ENCODE measurements at places on chromosomes 12 and 14.

DNA sequence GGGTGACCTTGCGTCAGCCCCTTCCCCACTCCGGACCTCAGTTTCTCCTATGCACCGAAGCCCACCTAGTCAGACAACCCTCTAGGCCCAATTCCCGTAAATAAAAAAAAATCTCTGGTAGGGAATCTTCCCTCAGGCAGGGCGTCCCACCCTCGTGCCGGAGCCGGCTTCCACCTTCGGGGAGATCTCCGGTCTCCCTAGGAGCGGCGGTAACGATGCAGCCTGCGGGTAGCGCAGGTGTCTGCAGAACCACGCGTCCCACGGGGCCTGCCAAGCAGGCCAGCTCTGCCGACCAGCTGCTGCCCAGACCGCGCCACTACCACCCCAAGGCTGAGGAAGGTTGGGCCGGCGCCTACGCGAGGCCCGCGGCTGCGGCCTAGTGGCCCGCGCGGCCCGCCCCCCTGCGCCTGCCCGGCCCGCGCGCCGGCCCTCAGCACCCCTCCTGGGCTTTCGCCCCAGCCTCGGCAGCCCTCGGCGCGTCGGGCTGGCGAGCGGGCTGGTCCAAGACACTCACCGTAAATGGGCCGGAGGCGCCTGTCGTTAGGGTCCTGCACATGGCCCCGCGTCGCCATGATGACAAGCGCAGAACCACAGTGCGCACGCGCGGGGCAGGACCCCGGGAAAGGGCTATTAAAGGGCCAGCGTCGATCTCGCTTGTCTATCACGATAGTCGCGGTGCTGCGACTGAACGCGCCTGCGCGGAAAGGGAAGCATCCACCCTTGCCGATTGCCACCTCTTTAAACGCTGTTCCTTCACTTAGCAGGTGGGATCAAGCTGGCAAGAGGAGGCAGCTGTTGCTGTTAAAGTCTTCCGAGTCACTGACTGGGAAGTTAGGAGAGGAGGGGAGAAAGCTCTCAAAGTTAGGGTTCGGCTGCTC, at the start of gene NAA25:
Gene NAA25, minus strand, starts transcription at position 582 of the 878 bp plus-strand sequence. Its CDS starts 10 bp downstream, at position 572.
- peak; percentile 88 for DNase-seq

DNA sequence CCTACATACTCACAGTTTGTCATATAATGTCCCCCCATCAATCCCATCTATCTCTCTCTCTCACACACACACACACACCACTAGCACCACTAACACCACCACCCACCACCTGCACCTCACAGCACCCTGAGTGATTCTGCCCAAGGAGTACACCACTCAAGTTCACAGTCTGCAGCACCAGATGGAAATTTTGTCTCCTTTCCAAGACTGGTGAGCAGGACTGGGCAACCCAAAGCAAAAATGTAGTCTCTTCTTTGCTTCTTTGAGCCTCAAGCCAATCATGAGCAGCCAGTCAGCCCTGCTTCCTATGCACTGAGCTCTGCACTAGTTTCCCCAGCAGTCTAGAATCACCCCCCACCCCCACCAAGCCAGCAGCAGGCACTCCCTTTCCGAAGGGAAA, 15.0 kb upstream of the ARMH4 start:
- no peak for DNase-seq

- DNase-seq = no peak
These were observed 56.3 kb downstream of the TMEM121 start for GRCh38 chr14:105582639-105583038.

- peak; percentile 62 for DNase-seq
These were observed 114.6 kb downstream of the PPFIA2 start for GRCh38 chr12:81644503-81644902.

DNA sequence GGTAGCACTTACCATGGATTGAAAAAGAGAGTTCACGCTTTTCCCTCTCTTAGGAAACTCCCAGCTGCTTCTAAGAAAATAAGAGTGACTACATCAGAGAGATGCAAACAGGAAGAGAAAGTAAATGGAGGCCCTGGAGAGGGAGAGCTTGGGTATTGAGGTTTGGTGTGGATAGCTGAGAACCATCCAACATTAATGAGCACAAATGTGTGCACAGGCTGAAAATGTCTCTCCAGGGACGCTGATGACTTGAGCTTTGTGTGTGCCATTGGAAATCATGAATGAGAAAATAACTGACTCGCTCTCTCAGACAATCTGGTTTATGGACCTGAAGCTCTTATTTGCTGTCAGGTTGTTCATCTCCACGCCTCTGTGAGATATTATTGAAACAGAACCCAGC, 318.8 kb downstream of the NRXN3 start:
- DNase-seq = no peak

DNA sequence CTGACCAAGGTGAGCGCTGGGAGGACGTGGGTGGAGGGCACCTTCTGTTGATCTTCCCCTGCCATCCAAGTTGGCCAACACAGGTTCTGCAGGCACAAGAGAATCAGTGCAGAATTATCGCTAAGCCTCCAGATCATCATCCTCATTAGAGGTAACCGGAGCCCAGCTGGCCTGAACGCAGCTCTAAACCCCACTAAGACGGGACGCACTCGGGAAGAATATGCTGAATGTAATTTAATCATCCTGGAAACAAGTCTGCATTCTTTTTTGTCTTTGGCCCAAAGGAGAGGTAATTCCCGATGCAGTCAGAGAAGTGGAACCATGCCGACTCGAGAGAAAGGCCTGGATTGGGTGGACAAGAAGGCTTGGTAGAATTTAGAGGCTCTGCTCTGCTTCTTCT, 111.0 kb upstream of the GSC start:
- DNase-seq = no peak

DNA sequence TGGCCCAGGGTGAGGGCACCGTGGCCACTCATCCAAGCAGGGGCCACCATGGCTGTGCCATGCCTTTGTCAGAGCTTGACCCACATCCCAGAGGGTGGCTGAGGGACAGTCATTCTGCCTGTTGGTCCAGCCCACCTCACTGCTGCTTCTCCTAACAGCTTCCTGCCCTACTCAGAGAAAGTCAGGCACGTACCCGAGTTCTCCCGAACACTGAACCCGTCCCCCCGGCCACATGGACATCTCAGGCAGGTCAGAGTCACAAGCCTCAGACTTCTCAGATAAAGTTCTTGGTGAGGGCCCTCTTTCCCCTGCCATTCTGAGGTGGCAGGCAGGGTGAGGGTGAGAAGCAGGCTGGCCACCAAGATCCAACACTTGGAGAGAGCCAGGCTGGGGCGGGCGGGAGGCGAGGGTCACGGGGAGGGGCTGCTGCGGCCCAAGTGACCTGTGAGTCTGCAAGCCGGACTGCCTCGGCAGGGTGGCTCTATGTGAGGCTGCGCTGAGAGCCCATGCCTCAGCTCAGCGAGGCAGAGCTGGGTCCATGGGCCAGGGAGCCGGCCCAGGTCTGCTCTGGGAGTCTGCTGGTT, 317.8 kb downstream of the TMEM121 start:
- DNase-seq = no peak

DNA sequence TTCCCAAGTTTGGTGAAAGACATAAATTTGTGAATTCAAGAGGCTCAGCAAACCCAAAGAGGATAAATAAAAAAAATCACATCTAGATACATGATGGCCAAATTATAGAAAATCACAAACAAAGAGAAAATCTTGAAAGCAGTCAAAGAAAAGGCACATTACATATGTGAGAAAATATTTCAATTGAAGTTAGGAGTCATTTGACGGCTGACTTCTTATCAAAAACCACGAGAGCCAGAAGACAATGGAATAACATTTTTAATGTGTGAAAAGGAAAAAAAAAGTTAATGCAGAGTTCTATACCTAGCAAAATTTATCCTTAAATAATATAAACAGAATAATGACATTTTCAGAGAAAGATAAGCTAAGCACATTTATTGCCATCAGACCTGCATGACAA, 307.0 kb downstream of the C12orf75 start:
- DNase-seq = no peak

- DNase-seq = no peak
These were observed 18.0 kb downstream of the CBX5 start for GRCh38 chr12:54261815-54262402.

GRCh38 chr14:24840204-24840893, 206.4 kb upstream of the GZMB start:
- no peak for DNase-seq

GRCh38 chr12:84069198-84069597, 843.4 kb downstream of the SLC6A15 start:
- no peak for DNase-seq

DNA sequence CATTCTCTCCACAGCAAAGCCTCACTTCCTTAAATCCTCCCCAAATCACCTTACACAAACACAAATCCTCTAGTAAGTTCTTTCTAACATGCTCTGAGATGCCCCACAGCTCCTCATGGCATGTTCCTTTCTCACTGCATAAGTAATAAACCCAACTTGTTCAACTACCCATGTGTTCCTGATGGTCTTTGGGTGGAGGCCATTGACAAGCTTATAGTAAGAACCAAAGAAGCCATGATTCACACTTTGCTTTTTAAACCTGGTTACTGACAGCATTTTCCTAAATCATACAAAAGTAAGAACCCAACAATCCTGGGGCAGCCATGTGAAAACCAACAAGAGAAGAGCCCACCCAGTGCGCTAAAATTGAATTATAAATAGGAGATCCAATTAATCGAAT, 138.6 kb downstream of the ITPR2 start:
- DNase-seq = no peak

DNA sequence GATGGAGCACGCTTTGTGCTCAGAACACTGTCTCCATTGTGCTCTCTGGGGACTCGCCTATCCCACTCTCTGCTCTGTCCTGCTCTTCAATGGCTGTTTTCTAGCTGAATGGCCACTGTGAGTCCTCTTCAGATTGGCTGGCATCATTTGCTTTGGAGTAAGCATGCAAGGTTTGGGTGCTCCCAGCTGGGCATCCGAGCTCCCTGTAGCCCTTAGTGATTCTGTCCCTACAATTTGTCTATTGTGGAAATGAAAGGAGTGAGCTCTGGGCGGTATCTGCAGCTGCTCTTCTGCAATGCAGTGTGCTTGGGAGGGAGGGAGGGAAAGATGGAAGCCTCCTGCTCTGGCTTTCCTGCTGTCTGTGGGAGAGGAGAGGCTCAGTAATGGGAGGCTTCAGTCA, 84.8 kb downstream of the SMOC1 start:
- DNase-seq = no peak

GRCh38 chr14:70239802-70240201, 51.1 kb upstream of the SLC8A3 start:
- no peak for DNase-seq

GRCh38 chr14:101347893-101348777, 213.2 kb upstream of the DIO3 start:
- no peak for DNase-seq

DNA sequence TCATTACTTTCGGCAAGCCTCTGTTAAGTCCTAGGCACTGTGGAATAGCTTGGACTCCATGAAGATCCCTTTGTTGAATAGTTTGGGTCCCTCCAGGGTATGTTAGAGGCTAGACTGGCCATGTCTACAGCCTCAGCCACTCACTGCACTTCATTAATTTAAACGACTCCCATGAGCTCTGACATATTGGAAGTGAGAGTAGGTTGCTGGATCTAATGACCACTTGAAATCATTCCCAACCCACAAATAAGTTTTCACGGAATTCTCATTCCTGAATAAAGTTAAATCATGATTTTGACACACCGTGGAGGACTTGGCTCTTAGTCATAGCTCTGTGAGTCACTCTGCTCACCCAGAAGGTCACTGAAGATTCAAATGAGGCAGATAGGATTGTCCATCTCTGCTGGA, 21.4 kb upstream of the APPL2 start:
- peak; percentile 18 for DNase-seq

DNA sequence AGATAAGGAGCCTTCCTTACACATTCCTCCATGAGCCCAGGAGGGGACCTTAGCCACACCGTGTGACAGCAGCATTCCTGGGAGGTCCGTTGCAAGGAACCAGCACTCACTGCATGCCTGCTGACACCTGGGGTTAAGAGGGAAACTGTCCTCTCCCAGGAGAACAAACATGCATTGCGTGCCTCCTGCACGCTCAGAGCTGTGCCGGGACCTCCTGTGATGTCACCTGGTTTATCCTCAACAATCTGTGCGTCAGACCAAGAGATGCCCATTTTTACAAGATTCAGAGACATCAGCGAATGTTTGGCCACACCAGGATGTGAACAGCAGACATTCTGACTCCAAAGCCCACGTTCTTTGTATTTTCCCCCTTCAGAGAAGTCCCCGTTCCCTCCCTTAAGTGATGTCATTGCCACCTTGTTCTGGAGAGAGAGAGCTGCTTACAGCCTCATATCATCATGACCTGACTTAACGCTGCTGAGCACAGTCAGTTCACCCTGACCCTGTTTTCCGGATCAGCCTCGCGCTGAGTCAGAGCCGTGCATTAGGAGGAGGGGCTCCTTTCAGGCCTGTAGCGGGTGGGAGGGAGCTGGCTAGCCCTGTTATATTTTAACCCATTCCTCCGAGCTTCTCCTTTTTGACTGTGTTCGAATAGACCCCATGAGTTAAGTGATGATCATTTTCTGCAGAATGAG, 36.2 kb downstream of the TMEM120B start:
- DNase-seq = peak; percentile 55

GRCh38 chr14:64612021-64612380, 62.2 kb downstream of the PPP1R36 start:
- DNase-seq = peak; percentile 34

GRCh38 chr12:70592664-70593063, 44.6 kb downstream of the PTPRB start:
- DNase-seq = no peak

DNA sequence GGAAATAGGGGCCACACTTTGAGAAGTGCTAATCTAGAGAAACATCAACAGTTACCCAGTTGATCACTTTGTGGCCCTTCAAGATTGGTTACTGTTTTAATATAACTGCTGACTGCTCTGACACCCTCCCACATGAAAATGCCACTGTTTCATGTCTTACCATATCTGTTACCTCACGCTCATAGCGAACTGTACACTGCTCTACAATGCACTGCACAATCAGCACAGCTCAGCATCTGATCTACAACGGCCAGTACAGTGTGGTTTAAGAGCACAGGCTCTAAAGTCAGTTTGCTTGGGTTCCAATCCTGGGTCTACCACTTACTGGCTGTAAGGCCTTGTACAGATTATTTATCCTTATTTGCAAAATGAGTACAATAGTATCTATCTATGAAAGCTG, 39.1 kb downstream of the SPPL3 start:
- DNase-seq = no peak

GRCh38 chr12:74889073-74889472, 320.6 kb downstream of the KCNC2 start:
- DNase-seq = no peak

DNA sequence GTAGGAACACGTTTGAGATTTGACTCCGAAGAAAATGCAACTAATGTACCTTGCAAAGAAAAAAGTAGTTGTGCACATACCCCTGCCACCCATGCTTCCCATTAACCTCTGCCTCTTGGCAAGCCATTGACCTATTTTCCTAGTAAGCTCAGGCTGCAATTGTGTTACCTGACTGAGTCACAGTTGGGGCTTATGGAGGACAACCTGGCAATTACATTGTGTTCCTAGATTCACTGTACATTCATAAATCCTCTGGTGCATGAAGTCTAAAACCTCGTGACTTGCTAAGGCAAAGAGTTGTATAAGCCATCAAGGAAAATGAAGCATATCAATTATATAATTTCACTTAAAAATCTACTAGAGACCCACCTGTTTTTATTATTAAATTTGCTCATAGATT, 62.0 kb upstream of the DUSP6 start:
- no peak for DNase-seq

GRCh38 chr14:102424923-102425322, 62.2 kb downstream of the TECPR2 start:
- no peak for DNase-seq

Measured in SW480 (cell line).